ENCODE measurements at places on chromosomes 1 and 21.
A peak's percentile ranks its signal among the peaks of the same experiment; 100 is the strongest.

- no peak for DNase-seq
Observed at GRCh38 chr1:243942196-243943150, 92.4 kb upstream of the AKT3 start.

- DNase-seq = no peak
Observed at GRCh38 chr1:236035681-236036101, 29.2 kb downstream of the NID1 start.

GRCh38 chr21:21466752-21467151, 468.5 kb downstream of the NCAM2 start:
- no peak for DNase-seq

- DNase-seq = no peak
Observed at GRCh38 chr1:8680664-8681650, 136.5 kb downstream of the RERE start.

DNA sequence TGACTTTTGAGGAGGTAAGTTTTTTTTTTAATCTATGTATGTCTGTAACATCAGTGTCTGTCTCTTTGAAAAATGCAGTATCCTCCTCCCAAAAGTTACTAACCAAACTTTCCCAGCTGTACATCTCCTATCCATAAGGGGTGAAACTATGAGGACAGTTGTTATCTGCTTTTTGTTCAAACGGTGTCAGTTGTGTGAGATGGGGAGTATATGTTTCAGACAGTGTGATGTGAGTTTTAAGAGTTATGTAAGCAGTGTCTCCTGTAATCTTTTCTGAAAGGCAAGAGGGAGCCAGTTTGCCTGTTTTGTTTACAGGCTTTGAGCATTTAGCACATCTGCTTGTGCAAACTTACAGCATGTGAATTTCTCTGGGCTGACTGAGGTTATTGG, 34.8 kb upstream of the CACYBP start:
- DNase-seq = no peak

- DNase-seq = no peak
Observed at GRCh38 chr1:21633992-21634805, 35.0 kb downstream of the RAP1GAP start.

GRCh38 chr1:236524142-236524894, 536 bp downstream of the LGALS8 start:
- DNase-seq = no peak

GRCh38 chr1:208047476-208047934, 136.6 kb upstream of the CD34 start:
- no peak for DNase-seq

DNA sequence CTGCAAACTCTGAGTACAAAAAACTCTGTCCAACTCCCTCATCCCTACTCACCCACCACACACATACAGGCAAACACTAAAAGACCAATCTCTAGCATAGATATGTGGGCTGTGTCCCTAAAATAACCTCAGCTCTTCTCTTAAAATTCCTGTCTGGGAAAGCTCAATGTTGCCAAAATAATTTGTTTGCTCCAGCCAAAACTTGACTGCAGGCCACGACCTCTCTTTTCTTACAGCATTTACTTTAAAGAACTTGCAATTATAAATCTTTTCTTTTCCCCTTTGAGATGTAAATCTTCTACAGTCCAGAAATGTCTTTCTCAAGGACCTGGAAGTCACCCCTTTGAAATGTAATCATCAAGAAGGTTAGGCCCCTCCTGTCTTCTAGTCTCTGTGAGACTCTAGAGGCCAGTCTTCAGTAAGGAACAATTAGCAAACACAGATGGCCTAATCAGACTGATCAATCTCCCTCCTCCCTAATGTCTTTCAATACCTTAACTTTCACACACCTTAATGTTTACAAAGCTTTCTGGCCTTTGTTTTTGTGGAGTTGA, 483.6 kb upstream of the RGS18 start:
- DNase-seq = no peak

- DNase-seq = no peak
Observed at GRCh38 chr1:25257196-25257595, 9.9 kb upstream of the RSRP1 start.

DNA sequence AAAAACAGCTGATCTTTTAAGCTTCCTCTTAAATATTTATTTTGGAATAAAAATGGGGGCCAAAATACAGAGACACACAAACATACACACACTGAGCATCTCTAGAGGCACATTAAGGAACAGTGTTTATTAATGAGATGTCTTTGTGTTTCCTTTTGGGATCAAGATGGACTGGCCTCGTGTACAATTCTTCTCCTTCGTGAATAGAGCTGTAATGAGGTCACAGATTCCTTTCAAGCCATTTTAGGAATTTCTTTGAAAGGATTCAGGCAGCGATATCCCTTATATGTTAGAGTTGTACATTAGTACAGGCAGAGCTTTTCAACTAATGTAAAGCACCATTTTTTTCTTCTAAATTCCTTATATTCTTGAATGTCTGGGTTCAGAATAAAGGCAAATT, 295.7 kb downstream of the CHRM3 start:
- no peak for DNase-seq

GRCh38 chr1:247268390-247269045, 12.6 kb downstream of the VN1R5 start:
- no peak for DNase-seq

DNA sequence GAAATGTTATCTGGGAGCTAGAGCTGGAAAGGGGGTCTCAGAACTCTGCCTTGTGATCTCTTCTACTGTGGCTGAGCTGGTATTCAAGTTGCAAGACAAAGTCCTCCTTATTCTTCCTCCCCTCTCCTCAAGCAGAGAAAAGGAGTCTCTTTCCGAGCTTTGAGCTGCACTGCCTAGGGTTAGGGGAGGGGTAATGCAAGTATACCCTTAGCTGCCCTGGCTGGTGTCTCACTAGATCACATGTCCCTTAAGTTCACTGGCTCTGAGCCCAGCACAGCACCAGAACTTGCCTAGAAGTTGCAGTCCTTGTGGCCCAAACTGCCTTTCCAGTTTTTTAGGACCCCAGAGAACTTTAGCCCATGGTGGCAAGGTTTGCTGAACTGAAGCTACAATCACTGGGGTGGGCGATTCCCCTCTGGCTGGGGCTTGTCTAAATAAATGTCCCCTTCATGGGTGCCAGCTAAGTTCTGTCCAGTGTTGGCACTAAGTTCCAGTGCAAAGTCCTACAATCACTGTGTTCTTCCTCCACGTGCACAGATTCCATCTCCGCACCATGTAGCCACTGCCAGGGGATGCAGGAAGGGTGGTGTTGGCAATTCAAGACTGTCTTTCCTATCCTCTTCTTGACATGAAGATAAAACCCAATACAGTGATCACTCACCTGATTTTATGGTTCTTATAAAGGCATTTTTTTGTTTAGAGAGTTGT, 22.7 kb upstream of the CHIA start:
- no peak for DNase-seq

DNA sequence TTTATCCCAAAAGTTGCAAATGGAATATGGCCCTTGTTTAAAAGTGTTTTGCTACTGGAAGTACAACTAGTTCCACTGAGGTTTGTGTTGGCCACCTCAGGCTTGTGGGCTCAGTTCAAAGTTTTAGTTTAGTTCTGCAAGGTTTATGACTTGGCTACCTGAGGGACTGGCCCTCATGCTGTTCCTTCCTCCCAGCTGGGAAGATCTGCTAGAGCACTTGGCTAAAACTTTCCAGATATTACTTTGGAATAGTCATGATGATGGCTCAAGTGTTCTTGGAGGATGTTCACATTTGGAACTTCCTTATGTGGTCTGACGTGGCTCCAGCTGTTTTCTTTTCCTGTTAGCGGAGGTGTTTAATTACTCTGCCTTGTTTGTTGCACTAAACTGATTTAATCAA, 110.2 kb upstream of the IVNS1ABP start:
- DNase-seq = no peak

- no peak for DNase-seq
Observed at GRCh38 chr1:100400404-100400803, 48.1 kb downstream of the CDC14A start.

DNA sequence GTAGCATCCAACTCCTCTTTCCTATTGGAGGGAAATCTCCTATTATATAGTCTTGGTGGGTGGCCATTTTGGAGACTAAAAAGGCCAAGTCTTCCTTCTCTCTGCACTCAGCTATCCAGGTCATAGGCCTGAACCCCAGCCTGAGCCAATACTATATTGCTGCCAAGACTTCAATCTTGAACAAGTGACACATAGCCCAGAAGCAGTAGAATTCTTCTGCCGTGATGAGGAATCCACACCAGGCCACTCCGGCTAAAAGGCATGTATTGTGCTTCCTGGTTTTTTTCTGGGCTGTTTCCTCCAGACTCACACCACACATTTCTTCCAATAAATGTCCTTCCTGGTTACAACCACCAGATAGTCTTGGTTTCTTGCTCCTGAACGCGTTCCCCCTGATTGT, 43.0 kb downstream of the ATF3 start:
- no peak for DNase-seq

GRCh38 chr1:156889802-156890580, 3.5 kb upstream of the PEAR1 start:
- peak; percentile 69 for DNase-seq

DNA sequence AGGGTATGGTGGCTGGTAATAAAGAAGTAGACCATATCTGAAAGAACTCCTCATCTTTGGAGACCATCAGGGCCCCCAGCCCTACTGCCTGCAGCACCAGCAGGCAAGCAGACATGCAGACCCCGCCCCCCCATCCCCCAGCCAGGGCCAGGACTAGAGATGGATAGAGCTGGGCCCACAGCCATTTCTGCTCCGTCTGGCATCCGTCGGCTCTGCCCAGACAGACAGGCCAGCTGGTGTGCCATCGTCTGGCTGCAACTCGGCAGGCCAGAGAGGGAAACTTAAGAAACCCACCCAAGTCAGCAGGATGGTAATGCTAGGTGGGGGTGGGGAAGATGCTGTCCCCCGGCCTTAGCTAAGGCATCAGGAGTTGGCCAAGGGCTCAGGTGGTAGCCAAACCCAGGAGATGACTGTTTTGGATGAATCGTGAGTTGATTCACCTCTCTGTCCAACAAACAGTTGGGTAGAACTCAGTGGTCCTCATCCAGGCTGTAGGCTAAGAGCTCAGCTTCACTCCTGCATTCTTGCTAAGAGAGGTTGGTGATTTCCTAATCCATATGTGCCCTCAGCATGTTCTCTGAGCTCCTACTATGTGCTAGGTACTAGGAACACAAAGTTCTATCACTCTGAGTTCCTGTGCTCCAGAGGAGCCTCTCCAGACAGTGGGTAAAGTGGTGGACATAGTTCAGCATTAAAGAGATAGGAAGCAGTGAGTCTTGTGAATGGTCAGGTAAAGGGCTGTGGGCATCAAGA, 23.2 kb upstream of the TMEM222 start:
- no peak for DNase-seq

DNA sequence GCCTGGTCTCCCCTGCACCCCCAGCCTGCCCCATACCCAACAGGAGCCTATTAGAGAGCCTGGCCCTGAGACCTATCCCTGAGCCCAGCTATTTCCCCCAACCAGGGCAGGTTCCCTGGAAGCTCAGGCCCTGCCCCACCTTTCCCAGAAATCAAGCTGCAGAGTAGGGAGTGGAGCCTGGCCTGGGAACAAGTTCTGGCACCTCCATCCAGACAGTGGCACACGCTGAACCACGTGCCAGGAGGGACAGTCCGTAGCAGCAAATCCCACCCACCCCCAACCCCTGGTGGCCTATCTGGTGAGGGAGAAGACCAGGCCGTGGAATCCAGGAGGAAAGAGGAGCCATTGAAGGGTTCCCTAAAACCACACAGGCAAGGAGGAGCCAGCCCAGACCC, 22.6 kb downstream of the TNNT2 start:
- DNase-seq = no peak

DNA sequence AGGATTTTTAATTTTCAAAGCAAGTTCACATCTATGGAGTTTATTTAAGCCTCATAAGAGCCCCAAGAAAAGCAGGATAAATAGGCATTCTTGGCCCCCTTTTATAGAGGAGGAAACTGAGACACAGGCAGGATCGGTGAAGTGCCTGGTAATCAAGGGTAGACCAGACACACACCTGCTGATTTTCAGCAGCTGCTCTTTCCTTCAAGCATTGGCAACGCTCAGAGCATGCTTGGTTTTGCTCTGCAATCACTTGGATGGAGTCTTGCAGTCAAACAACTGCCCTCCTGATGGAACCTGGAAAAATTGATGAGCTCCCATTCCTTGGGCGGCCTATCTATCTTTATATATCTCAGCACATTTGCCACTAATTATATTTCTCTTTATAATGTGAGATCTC, 478.9 kb upstream of the CAMK1G start:
- DNase-seq = no peak

- no peak for DNase-seq
Observed at GRCh38 chr1:153659175-153659534, 652 bp downstream of the SNAPIN start.

DNA sequence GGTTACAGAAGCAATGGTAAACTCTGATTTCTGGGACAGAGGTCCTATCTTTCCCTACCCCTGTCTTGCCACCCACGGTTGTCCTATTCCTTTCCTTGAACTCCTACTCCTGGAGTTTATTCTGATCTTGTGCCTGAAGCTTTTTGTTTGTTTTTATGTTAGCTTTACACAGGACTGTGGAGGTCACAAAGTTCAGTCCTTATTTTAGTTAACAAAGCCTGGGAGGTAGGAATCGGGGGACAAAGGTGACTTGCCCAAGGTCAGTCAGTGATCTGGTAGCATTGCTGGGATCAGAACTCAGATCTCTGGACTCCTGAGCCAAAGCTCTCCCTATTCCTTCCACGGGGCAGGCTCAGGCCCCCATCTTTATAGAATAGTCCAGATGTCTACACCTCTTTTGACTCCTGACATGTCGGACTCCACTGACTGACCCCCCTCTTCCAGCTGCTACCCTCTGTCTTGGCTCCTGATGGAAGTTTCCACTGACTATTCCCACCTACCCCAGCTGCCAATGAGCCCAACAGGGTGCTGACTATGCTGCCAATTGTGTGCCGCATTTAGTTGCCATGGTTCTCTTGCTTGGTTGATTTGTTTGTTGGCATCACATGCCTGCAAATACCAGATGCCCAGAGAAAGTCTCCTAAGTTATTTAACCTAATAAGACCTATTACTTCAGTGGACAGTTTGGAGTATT, 9.9 kb downstream of the F5 start:
- DNase-seq = no peak

- DNase-seq = no peak
Observed at GRCh38 chr1:97350662-97351061, 570.2 kb downstream of the DPYD start.

- no peak for DNase-seq
Observed at GRCh38 chr1:37792943-37793686, 532 bp upstream of the MANEAL start.

DNA sequence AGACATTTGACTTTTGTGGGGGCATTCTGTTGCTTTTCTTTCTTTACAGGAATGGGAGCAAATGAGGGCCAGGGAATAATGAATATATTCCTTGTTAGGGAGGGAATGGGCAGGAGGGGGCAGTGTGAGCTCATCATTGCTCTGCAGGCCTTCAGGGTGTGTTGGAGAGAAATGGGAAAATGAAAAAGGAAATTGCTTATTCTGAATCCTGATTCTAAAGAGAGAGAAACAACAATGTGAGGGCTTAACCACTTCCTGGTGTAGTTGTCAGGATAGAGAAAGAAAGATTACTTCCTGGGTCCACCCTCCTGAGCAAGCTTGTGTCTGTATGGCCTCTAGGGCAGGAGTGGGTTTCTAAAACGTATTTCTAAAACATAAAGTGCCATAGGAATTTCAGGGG, 28.3 kb downstream of the VANGL2 start:
- peak; percentile 26 for DNase-seq

- DNase-seq = no peak
Observed at GRCh38 chr1:39173119-39173994, 31.1 kb upstream of the MACF1 start.
